ENCODE measurements at places on chromosomes 11 and 22.

GRCh38 chr11:72391638-72392423 is 42.5 kb downstream of the CLPB start:
- no peak for DNase-seq

DNA sequence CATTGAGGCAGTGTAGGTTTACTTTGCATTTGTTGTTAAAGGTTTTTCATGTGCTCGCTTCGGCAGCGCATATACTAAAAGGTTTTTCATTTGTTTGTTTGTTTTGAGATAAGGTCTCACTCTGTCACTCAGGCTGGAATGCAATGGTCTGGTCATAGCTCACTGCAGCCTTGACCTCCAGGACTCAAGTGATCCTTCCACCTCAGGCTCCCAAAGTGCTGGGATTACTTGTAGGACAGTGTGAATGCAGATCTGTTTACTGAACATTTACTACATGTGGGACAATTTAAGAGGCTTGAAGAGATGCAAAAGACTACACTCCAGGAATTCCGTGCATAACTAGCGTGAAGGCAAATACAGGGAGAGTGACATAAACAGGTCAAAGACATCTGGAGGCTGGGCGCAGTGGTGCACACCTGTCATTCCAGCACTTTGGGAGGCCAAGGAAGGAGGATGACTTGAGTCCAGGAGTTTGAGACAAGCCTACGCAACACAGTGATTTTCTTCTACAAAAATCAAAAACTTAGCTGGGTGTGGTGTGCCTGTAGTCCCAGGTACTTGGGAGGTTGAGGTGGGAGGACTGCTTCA is 34.1 kb downstream of the YPEL1 start:
- DNase-seq, result no peak

- DNase-seq, result no peak
These were observed 43.4 kb upstream of the SC5D start for GRCh38 chr11:121249039-121249663.

DNA sequence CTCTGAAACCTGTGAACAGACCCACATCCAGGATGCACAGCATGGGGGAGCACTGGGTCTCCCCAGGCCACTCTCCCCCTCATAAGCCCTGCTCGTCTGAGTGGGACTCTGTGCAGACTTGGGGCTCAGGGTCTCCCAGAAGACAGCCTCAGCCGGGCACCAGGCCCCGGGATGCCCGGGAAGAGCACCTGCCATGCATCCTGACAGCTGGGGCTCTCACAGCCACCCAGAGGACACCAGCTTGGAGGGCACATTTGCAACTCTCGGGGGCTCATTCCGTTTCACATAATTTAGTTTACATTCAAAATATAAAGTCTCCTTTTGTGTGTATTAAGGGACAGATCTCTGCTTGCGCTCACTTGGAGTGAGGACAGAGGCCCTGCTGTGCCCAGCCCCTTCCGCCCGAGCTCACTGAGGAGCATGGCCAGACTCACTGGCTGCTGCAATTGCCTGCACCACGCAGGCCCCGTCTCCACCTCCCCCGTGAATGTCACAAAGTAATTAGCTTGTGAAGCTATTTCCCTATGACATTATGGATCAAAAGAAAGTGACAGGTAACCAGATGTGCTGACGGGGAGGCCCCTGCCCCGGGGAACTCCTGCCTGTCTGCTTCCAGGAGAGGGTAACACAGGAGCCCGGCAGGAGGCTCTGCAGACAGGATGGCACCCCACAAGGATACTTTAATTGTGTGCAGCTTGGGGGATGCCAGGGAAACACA is 275.6 kb downstream of the BRD1 start:
- DNase-seq, result no peak

- no peak for DNase-seq
These were observed 427.9 kb downstream of the JRKL start for GRCh38 chr11:96817482-96818399.

All from pancreas (tissue), 10 donors.